ENCODE measurements at places on chromosomes 11 and 22.

- no peak for DNase-seq
These were observed 22.7 kb upstream of the YPEL1 start for GRCh38 chr22:21758091-21758864.

DNA sequence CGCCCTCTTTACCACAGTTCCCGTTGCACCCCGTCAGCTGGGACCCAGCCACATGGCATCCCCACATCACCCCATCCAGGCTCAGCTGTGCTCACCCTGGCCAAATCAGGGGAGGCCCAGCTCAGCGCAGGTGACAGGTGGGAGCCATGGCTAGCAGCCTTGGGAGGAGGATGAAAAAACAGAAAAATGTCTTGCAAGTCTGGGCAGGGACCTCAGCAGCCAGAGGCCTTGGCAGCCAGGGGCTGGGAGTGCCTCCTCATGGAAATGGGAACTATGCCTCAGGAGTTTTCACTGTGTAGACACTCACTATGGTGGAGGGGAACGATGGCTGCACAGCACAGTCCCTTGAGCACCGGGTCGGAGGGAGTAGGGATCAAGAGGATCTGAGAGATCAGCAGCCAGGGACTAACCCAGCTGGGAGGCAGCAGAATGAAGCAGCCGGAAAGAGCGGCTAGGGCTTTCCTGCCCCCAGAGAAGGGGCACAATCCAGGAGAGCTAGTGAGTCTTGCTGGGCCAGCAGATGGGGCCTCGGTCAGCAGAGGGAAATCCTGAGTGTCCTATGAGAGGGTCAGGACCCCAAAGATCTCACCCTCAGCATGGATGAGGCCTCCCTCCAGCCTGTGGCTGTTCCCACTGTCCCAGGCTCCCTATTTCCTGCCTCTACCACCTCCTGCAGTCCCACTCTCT, 6.2 kb upstream of the FTH1 start:
- DNase-seq: peak; percentile 25

DNA sequence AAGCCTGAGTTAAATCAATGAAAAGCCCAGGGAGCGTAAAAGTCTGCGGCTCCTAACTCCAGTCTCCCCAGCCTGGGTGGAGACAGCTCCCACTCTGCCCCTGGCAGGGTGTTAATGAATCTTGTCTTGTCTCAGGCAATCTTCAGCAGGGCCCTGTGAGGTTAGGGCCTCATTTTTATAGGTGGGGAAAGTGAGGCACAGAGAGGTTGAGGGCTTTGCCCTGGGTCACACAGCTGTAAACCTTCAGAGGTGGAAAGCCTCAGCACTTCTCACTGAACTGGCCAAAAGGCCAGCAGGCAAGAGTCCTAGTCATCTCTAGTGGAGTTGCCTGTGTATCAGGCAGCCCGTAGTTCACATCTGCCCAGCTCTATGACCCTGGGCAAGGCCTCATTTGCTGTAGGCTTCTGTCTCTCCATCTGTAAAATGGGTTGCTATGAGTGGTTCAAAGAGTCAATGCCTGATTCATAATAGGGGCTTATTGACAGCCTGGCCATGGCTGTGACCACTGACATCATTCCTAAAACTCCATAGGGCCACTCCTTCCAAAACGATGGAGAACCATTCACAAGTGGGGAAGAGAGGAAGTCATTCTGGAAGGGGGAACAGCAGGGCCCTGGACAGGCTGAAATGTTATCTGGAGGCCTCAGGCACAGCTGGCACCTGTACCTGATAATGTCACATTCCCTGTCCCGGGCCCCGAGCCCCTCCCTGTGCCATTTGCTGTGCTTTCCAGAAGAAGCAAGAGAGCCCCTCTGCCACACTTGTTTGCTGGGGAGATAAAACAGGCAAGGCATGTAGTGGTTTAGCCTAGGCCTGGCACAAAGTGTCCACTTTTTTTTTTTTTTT, 6.0 kb downstream of the CBX7 start:
- no peak for DNase-seq

DNA sequence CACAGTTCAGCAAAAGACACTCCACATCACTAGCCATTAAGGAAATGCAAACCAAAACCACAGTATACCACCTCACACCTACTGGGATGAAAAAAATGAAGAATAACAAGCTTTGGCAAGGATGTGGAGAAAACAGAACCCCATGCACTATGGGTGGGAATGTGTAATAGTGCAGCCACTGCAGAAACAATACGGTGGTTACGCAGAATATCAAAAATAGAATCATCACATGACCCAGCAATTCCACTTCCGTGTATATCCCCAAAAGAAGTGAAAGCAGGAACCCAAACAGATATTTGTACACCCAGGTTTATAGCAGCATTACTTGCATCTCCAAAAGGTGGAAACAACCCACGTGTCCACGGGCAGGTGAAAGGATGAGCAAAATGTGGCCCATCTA, 20.8 kb downstream of the CARS1 start:
- DNase-seq: no peak

DNA sequence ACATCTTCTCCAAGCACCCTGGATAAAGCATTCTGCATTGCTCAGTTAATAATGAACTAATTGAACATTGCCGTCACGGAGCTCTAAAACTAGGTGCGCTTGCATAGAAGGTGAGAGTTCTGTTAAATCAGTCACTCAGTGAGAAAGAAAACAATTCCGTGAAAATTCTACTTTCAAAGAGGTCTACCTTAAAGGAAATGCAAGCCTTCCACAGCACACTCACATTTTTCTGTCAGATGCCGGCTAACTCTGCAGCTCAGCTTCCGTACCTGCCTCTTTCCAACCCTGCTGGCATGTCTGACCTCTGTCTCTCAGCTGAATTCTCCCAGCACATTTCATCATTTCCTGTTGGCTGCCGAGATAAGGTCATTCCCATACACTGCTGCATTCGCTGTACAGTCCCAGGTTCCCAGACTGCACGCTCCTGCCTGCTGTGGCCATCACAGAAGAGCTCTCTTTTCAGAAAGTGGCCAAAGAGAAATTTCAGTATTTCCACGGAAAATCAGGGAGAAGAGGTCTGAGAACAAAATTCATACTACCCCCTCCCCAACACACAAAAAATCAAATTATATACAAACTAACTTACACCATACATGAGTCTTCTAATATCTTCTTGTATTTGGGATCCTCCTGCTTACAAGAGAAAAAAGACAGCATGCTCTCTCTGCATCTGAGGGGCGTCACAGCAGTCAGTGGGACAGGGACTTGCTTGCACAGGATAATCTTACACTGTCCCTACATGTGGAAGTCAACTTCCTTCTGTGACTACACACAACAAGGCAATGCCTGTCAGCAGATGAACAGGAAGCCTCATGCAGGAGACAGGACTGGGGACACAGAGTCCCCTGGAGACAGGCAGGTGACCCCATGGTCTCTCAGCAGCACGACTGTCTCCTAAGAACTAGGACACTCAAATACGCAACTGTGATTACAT, 55.1 kb downstream of the PACSIN2 start:
- DNase-seq: no peak
